Stimulated activated naive CD8-positive, alpha-beta T cell treated with anti-CD3 and anti-CD28 coated beads, Interleukin-15, Interleukin-2, amounts not matched to agents 100 U/mL and 50 U/mL, for 24 hours (primary cell): ENCODE measurements at places on chromosomes 3 and 15.

GRCh38 chr3:171187706-171188290, 161.3 kb upstream of the SLC2A2 start:
- no peak for DNase-seq

GRCh38 chr3:33419948-33420347, 20.3 kb downstream of the UBP1 start:
- no peak for DNase-seq

GRCh38 chr3:10702961-10703740, 112.9 kb upstream of the SLC6A11 start:
- peak; percentile 25 for DNase-seq

DNA sequence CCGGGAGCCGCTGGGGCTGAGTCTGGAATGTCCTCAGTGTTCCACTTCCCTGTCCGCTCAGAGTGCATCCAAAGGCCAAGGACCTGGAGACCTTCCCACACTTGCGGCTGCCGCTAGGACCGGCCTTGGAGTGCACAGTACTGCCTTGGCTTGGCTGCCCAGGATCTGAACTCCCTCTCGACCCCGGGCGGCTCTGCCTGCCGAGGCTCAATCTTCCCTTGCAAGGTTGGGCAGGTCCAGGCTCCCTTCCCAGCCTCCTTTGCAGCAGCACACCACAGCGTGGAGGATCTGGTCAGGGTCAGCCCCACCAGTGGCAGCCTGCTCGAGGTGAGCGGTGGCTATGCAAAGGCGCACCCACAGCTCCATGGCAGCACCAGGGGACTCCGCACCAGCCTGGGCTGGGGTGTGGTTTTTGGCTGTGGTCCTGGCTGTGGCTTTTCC, 69.2 kb downstream of the PLXNA1 start:
- no peak for DNase-seq

- peak; percentile 42 for DNase-seq
These were observed 67.8 kb downstream of the UBP1 start for GRCh38 chr3:33372218-33373081.

DNA sequence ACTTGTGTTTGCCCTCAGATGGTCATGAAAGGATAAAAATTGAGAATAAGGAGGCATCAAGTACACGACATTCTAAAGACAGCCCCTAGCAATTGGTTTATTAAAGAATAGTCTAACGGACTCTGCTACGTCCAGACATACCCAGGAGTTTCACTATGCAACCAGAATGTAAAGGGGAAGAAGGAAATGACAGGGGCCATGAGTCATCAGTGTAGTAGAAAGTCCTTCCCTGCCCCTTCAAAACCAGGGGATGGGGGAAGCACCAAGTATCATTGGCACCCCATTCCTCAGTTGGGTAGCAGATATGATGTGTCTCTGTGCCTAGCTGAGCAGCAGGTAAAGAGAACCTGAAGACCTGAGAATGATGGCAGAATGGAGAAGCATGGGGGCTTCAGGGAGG, 367.4 kb downstream of the IL20RB start:
- no peak for DNase-seq

DNA sequence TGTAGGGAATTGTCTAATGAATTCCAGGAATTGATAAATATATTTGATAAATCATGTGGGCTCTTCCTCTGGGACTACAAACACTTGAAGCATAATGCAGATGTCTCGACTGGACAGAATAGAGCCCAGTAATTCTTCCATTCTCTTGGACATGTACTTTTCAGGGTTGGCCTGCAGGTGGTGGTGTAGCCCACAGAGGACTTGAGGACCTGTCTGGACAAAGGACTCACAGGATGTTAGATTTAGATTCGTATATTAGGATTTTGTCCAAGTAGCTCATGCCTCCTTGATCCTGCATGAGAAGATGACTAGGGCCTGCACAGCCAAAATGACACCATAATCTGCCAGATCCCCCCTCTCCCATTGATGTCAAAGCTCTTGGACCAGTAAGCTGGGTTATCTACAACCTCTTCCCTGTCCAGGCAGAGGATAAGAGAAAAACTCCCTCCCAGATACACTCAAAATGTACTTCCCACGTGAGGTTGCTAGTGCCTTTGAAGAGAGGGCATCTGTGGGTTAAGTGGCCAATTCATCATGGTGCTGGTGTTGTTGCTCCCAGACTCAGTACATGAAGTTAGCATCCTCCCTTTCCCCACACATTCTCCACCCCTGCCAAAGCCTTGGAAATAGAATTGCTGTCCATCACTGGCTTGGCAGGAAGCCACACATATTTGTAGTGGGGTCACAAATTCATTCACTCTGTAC, 88.6 kb upstream of the ZNF280D start:
- DNase-seq, result peak; percentile 46

GRCh38 chr3:139930211-139930610, 4.8 kb upstream of the CLSTN2 start:
- DNase-seq, result no peak

GRCh38 chr3:186990878-186991308, 60.6 kb downstream of the ST6GAL1 start:
- DNase-seq, result no peak

GRCh38 chr3:12706504-12707253, 42.8 kb upstream of the RAF1 start:
- peak; percentile 58 for DNase-seq

DNA sequence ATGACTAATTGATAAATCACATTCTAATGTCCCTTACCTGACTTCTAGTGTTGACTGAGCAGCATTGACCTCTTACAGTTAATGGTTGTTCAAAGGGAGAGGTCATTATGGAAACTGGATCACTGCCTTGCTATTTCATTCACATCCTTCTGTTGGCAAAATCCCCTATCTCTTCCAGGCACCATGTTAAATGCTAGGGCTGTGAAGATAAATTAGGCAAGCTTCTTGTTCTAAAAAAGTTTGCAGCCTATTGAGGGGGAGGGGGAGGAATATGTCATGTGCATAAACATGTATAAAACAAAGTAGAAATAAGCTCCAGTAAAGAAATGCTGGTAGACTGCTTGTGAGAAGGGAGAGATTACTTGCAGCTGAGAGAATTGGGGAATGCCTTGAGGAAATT, 84.8 kb upstream of the MLF1 start:
- DNase-seq, result no peak

DNA sequence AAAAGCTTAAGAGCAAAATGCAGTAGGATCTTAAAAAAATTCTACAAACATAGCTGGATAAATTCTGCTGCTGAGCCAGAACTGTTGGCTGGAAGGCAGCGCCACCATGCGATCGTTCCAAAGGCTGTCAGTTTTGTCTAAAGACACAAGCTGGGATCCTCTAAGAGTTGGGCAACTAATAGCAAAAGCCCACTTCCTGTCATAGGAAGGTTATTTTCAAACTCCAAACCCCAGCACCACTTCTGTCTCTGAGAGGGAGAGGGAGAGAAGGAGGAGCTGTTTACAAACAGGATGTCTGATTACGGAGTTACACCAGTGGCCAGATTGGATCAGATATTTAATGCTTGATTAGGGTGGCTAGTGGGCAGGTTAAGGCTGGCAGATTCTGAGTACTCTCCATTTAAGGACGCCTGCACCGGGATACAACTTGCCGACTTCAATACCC, 44.0 kb downstream of the EIF4E3 start:
- peak; percentile 48 for DNase-seq

DNA sequence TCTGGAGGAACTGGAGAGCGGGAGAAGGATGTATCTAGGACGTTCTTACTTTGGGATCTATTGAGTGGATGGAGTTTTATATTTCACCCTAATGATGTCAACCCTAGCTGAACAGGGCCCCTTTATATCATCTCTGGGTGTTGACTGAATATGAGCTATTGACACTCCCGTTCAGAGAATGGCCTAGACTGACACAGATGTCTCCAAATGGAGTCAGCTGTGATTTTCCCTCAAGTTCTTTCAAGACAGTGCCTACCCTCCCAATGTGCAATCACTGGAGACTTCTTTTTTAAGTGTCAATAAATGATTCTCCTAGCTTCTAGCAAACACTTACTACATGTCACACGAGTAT, 63.8 kb downstream of the FRMD4B start:
- DNase-seq, result no peak

- DNase-seq, result no peak
These were observed 21.8 kb downstream of the CDCP1 start for GRCh38 chr3:45124352-45124751.

DNA sequence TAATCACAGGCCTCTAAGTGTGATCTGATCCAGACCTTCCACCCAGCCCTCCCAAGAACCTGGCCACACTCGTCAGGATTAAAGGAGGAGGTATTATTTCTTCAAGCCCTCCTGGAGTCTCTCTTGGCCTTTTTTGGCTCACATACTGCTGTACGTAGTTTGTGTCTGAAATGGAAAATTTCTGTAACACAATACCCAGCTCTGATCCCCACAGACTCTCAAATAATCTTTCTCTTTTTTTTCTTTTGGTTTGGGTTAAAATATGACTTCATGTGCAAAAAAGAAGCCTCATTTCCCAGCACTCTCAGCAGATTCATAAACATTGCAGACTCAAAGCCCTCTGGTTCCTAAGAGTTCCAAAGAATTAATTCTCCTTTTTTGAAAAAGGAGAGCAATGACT, 96.5 kb upstream of the PHLDB2 start:
- no peak for DNase-seq

- no peak for DNase-seq
These were observed 184.5 kb upstream of the ADAMTS9 start for GRCh38 chr3:64872345-64872744.

- peak; percentile 59 for DNase-seq
These were observed 61.5 kb upstream of the ULK4 start for GRCh38 chr3:42023380-42023779.
